RKO (cell line): ENCODE measurements at places on chromosomes 16 and 17.

GRCh38 chr17:35169835-35170363 lies 22.3 kb downstream of the UNC45B start:
- DNase-seq = no peak

DNA sequence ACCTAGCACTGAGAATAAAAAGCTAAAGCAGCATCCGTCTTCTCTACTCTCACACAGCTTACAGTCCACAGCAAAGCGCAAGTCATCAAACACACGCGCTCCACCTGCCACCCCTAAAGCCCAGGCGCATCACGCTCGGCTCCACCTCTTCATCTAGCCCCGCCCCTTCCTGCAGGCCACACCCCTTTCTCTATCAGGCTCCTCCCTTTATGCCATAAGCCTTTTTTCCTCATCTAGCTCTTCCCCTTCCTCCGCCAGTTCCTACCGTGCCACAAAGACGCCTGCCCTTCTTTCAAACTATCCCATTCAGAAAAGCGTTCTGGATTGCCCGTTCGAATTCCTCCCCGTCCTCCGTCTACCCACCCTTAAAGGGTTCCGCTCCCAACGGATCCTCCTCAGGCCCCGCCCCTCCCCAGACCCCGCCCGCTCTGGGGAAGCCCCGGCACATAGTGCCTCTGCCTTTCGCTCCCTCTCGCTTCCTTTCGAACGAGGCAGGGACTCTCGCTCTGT lies 417 bp downstream of the C16orf46 start:
- peak; percentile 68 for DNase-seq

GRCh38 chr17:14297161-14297851 lies 3.6 kb upstream of the HS3ST3B1 start:
- no peak for DNase-seq

GRCh38 chr16:70804153-70804733 lies 3.3 kb upstream of the VAC14 start:
- peak; percentile 91 for DNase-seq

GRCh38 chr17:72144101-72144500 lies 23.3 kb downstream of the SOX9 start:
- DNase-seq = no peak

DNA sequence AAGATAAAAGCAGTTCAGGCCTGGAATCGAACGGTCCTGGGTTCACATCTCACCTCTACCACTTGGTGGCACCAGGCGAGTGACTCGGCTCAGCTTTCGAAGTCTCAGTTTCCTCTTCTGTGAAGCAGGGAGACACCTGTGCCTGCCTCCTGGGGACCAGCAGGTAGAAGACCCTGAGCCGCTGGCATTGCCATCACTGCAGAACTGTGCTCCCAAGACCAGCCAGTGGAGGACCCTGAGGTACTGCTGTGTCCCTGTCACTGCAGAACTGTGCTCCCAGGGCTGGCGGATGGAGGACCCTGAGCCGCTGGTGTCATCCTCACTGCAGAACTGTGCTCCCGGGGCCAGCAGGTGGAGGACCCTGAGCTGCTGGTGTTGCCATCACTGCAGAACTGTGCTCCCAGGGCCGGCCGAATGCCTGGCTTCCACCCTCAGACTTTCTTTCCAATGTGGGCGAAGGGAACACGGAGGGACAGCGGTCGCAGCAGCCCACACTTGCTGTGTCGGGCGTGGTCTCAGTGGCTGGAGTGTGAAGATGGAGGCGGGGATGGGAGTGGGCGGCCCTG lies 8.7 kb upstream of the SLC7A5 start:
- DNase-seq = no peak

DNA sequence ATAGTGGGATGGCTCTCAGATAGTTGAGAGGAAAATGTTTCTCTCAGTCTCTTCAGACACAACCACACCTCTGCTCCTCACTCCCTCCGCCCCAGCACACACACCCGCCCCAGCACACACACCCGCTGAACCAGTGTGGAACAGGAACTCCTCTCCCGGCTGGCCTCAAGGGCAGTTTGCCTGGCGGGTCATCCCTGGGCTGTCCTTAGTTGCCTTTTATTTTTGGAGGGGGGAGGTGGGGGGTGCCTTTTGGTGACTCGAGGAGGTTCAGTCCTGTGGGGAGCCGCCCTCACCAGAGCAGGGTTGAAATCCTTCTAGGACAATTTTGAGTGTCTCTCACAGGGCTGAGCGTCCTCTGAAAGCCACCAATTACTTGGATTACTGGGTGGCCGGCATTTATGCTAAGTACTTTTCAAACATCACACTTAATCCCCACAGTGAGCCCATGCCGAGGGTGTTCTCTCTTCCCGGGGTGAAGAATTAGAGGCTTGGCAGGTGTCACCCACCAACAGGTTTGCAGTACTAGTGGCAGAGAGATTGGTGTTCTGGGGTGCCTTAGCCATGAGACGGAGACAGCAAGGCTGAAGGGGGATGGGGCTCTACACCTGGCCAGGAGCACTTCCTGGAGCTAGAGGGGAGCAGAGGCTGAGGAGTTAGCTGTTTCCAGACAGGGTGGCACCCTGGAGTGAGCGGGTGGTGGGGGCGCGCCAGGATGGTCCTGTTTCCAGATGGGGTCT lies 2.8 kb downstream of the RASD1 start:
- no peak for DNase-seq
